Right renal cortex interstitium (tissue), 3 donors: ENCODE measurements at places on chromosomes 16 and 17. TPM values are rescaled to one million over a fixed set of nuclear protein-coding genes. Genes with fewer than 3 reads are reported as not detected.

GRCh38 chr17:75535119-75535537 lies 9.6 kb downstream of the LLGL2 start:
- no peak for DNase-seq

METRN gene
- polyA plus RNA-seq, result 5.2 TPM

DNA sequence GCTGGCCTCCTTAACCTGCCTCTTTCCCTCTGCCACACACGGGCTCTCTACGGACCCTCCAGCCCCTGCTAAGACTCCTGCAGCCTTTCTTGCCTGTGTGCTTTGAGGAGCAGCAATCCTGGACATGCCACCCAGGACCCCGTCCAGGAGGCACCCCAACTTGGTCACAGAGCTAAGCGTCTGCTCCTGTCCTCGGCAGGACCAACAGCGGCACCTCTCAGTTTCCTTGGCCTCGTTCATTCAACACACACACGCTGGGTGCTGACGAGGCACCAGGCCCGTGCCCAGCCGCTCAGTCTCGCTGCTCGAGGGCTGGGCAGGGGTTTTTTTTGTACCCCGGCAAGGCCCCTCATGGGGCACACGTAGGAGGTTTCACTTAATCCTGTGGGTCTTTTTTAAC lies 15.2 kb downstream of the RPH3AL start:
- DNase-seq, result no peak

DNA sequence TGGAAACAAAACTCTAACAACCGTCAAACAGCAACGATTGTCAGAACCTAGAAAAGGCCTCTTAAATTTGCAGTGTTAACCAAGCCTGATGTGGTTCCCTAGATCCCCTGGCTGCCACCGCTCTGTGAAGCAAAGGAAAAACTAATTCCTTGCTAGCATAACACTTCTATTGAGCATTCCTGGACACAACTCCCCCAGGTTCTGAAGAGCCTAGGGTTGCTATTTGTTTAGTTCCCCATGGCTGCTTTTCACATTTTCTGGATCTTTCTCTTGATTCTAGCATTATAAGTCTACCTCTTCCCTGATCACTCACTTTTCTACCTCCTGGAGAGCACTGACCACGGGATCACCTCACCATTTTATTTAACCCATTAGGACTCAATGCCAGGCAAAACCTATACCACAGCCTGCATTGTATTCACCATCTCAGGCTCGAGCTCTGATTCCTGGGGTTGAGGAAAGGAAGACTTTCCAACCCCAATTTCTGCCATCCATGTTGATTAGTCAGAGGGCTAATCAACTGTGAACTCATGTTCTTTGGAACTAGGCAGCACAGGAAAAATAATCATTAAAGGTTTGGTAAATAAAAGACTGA lies 692 bp upstream of the KCNJ16 start:
- DNase-seq, result no peak

ITGAD gene
- 0.23 TPM for polyA plus RNA-seq

DNA sequence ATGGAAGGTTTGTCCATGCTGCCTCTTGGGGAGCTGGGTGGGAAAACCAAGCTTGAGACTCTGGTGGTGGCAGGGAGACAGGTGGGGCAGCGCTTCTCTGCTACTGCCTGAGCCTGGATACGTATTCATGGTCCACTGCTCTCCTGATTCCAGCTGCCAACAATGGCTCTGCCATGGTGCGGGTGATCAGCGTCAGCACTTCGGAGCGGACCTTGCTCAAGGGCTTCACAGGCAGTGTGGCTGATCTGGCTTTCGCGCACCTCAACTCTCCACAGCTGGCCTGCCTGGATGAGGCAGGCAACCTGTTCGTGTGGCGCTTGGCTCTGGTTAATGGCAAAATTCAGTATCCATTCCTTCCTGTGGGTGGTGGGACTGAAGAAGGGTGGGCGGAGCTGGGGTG lies 4.2 kb downstream of the EDC4 start:
- no peak for DNase-seq
